Stimulated activated CD8-positive, alpha-beta memory T cell treated with anti-CD3 and anti-CD28 coated beads, Interleukin-2, amount 100 ng/mL, for 1 hour (primary cell): ENCODE measurements at places on chromosomes 12 and 14.

GRCh38 chr14:77062261-77062660 lies 33.8 kb upstream of the IRF2BPL start:
- DNase-seq: no peak

DNA sequence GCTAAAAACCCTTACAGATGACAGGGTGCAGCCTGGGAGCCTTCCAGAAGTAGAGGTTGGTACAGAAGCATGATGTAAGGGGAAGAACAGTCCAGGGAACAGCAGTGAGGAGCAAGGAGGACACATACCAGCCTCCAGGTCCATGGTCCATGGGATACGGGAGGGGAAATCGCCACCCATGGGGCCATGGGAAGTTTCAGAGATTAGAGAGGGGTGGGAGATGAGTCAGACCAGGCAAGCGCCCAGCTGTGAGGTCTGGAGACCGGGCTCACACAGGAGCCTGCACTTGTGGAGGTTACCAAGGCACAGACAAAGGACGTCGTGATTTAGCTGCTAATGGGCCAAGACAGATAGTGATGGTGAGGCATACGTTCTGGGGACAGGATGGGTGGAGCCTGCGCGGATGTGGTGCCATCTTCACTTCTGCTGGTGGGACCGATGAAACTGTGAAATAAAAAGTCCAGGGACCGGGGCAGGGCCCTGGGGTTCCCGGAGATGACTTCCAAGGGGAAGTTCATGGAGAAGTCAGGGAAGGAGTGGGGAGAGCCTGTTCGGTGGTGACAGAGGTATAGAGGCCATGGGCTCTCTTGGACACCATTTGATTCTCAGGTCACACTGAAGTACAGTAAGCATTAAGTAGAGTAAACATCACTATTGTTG lies 17.7 kb upstream of the LRP1-AS start:
- DNase-seq: no peak

DNA sequence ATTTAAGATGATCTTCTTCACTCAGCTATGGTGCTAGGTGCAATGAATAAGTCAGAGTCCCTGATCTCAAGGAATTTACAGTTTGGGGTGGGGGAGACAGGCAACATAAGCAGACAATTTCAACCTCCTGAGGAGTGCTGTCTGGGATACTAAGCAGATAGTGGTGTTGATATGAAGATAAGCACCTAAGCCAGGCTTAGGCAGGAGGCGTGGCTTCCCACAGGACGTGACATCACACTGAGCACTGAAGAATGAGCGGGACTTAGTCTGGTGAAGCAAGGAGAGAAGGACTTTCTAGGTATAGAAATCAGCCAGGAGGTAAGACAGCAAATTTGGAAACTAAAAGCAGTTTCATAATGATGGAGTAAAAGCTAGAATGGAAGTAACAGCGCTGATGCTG lies 6.8 kb downstream of the PRPH start:
- no peak for DNase-seq

GRCh38 chr14:36054353-36055051 lies 122.0 kb downstream of the PTCSC3 start:
- DNase-seq: no peak

- no peak for DNase-seq
Measured at GRCh38 chr12:124512667-124513296, 54.6 kb downstream of the NCOR2 start.

- DNase-seq: no peak
Measured at GRCh38 chr12:123938679-123939480, 33.8 kb downstream of the CCDC92 start.

DNA sequence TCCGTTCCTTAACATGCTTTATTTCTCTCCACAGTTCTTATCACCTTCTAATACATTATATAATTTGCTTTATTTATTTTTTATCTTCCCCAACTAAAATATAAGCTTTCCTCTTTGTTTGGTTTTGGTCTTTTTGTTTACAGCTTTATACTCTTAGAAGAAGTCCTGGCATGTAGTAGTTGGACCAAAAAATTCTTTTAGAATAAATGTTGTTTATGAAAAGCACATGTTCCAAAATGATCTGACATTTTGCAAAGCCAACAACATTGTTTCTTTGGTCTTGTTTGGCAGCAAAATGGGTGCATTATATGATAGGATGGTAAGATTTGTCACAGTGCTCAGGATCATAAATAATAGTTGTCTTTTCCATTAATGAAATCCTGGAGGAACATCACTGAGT lies 312.5 kb downstream of the LRIG3 start:
- DNase-seq: no peak

- no peak for DNase-seq
Measured at GRCh38 chr14:53168786-53169185, 15.7 kb upstream of the DDHD1 start.

DNA sequence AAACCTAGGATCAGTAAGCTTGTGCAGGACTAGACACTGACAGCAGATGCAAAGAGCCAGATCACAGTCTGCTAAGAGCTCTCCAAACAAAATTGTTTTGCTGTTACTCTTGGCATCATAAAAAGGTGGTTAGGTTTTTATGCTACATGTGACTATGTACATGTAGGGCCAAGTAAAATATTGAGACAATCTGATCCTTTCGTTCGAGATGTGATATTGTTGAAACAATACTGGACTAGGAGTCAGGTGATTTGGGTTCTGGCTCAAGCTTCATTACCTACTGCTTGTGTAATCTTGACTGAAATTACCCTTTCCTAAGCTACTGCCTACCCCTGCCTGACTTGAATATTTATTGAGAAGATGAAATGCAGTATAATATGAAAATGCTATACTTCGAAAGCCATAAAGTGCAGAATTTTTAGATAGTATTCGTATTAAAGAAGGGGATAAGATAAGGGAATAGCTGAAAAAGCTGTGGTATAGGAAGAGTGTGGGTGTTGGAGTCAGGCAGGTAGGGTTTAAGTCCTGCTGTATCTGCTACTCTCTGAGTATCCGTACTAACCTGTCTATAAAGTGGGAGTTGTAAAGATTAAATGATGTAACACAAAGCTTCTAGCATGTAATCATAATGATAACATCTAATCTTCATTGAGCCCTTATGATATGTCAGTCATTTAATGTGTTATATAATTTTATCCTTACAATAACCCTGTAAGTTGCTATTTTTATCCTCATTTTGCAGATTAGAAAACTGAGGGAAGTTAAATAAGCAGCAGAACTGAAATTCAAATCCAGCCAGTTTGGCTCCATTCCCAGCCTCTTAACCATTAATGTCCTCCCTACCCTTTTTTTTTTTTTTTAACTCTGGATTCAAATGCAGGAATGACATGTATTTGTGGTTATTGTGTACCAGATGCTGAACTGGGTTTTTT lies 38.6 kb upstream of the ATF1 start:
- DNase-seq: no peak

- no peak for DNase-seq
Measured at GRCh38 chr14:85479306-85479705, 50.6 kb upstream of the FLRT2 start.

GRCh38 chr12:46534327-46534840 lies 161.8 kb upstream of the SLC38A2 start:
- no peak for DNase-seq

GRCh38 chr12:83434600-83434999 lies 747.9 kb downstream of the TMTC2 start:
- DNase-seq: no peak

DNA sequence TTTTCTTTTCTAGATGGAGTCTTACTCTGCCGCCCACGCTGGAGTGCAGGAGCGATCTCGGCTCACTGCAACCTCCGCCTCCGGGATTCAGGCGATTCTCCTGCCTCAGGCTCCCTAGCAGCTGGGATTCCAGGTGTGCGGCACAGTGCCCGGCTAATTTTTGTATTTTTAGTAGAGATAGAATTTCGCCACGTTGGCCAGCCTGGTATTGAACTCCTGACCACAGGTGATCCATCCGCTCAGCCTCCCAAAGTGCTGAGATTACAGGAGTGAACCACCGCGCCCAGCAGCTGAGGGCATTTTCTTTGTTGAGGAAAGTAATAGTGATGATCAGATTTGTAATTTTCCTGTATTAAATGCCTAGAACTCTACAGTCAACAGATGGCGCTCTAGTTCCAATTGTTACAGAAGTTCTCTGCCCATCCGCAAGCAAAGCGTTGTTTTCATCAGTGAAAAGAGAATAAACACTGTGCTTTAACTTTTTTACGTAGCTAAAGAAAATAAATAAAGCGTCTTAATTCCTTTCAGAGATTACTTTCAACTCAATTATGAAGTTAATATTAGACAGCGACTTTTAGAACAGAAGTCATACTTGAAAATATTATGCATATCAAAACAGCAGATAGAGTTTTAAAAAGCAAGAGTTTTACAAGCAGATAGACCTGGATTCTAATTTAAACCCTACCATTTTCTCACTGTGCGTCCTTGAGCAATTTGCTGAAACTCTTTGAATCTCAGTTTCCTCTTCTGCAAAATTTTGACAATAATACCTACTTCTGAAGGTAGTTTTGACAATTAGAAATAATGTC lies 335.1 kb downstream of the DUSP6 start:
- no peak for DNase-seq

GRCh38 chr12:121773011-121773777 lies 20.3 kb downstream of the RHOF start:
- peak; percentile 65 for DNase-seq

DNA sequence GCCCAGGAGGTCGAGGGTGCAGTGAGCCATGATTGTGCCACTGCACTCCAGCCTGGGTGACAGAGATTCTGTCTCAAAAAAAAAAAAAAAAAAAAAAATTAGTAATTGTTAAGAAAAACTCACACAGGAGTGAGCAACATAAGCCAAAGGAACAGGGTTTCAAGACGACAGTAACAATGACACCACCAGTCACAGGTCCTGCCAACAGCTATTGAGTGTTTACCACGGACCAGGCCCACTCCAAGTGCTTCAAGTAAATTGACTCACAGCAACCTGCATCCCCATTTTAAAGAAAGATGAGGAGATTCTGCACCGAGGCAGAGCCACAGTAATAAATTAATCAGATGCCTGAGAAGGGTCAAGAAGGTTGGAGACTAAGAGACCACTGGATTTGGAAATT lies 194.5 kb downstream of the DPF3 start:
- no peak for DNase-seq

- DNase-seq: no peak
Measured at GRCh38 chr12:82505150-82505549, 146.8 kb downstream of the METTL25 start.

- no peak for DNase-seq
Measured at GRCh38 chr14:72880820-72881219, 13.1 kb downstream of the DPF3 start.

- no peak for DNase-seq
Measured at GRCh38 chr12:122894193-122895121, 1.5 kb downstream of the VPS37B start.

GRCh38 chr14:79204591-79204990 lies 1006.7 kb downstream of the DIO2 start:
- DNase-seq: no peak

GRCh38 chr12:9760699-9761418 lies at the start of gene CD69:
CD69 (minus strand) TSS chr12:9760901; CDS start chr12:9760820, 81 bp downstream.
- DNase-seq: peak; percentile 59

DNA sequence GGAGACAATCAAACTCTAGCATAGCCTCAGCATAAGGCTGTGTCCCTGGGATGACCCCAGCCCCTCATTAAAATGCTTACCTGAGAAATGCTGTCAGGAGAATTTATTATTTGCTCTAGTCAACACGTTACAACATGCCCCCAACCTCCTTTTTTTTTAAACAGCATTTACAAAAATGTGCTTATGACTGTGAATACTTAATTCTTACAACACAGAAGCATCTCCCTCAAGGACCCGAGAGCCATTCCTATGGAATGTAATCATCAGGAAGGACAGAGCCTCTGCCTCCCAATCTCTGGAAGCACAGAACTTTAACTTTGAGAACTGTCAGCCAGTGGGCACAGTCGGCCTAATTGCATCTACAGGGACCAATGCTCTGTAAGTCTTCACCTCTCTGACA lies 136.6 kb upstream of the OVCH1 start:
- no peak for DNase-seq

DNA sequence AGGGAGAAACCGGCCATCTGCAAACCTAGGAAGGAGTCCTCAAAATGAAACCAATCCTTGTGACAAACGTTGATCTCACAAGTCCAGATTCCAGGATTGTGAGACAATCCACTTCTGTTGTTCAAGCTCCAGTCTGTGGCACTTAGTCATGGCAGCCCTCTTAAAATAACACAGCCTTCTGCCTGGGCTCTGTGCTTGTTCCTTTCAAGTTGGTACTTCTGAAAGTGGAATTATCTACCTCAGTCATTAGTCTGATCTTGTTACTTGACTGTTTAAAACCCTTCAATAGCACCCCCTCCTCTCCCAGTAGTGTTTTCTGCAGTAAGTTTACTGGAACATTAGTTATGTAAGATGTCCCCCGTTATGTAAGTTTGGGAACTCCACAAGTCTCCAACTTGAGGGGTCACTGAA lies 111.0 kb upstream of the HIF1A start:
- DNase-seq: no peak

- no peak for DNase-seq
Measured at GRCh38 chr14:42378880-42379279, 772.2 kb downstream of the LRFN5 start.

DNA sequence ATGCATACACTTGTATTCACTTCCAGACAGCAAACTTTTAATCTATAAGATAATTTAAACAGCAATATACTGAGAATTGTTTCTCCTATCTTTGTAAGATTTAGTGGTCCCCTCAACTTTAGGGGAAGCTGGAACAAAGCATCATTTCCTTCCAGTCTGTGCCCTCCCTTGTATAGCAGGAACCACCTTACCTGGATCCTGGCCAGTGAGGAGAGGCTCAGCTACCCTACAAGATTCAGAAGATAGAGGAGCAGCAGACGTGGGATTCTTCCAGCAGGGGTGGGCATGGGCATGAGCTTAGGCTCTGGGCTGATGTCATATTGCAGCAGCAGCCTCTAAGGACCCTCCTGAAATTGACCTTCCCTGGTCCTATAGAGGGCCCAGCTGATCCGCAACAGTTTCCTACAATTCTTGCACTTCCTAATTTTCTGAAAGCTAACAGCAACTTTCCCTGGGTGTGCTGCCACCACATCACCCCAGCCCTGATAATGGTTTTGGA lies 21.3 kb downstream of the MOK start:
- DNase-seq: no peak

DNA sequence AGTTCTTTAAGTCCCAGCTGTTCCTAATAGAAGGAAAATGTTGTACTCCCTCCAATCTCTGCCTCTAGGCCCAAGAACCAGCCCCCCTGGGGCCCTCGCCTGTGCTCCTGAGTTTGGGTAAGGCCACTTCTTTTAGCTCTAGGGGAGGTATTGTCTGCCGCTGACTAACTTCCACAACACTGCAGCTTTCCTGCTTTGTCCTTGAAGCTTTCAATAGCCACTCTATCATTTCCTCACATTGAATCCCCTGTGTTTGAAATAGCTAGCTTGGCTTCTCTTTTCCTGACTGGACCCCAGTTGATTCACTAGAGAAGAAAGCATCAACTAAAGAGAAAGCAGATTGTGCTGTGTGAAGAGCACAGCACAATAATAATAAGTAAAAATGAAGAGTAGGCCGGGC lies 28.8 kb downstream of the KRT80 start:
- no peak for DNase-seq

DNA sequence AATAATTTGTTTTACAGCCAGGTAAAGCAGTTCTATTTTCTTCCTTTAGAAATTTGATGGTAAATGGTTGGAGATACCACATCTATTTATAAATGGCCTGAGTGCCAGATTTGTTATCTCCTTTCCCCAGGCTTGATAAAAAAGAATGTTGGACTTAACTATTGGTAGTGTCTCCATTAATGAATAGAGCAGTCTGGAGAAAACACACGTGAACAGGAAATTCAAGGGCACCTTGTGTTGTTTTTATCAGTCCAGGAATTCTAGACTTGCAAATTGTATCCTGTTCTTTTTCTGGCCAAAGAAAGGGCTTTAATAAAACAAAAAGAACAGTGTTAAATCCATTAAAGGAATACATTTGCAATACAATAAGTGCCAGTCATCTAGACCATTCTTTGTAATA lies 40.8 kb upstream of the BMAL2 start:
- DNase-seq: no peak

- DNase-seq: no peak
Measured at GRCh38 chr12:104724992-104725585, 233.0 kb downstream of the SLC41A2 start.
